Activated CD4-positive, CD25-positive, alpha-beta regulatory T cell treated with anti-CD3 and anti-CD28 coated beads, Interleukin-2, amount 50 U/mL, for 24 hours (primary cell): ENCODE measurements at places on chromosomes 13 and 19.
A peak's percentile ranks its signal among the peaks of the same experiment; 100 is the strongest.

- ATAC-seq, result no peak
These were observed 12.5 kb downstream of the APBA3 start for GRCh38 chr19:3748965-3749364.

DNA sequence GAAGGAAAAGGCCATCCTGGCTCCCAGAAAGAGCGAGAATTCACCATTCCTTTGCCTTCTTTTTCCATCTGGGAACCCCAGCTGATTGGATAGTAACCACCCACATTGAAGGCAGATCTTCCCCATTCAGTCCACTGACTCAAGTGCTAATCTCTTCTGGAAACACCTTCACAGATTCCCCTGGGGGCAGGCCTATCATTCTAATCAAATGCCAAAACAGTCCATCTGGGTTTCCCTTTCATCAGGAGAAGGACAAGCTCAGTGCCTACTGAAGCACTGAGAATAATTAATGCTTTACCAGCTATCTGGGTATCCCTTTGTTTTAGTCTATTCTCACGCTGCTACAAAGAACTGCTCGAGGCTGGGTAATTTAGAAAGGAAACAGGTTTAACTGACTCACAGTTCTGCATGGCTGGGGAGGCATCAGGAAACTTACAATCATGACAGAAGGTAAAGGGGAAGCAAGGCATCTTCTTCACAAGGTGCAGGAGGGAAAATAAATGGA is 293.2 kb downstream of the ENOX1 start:
- ATAC-seq, result no peak

DNA sequence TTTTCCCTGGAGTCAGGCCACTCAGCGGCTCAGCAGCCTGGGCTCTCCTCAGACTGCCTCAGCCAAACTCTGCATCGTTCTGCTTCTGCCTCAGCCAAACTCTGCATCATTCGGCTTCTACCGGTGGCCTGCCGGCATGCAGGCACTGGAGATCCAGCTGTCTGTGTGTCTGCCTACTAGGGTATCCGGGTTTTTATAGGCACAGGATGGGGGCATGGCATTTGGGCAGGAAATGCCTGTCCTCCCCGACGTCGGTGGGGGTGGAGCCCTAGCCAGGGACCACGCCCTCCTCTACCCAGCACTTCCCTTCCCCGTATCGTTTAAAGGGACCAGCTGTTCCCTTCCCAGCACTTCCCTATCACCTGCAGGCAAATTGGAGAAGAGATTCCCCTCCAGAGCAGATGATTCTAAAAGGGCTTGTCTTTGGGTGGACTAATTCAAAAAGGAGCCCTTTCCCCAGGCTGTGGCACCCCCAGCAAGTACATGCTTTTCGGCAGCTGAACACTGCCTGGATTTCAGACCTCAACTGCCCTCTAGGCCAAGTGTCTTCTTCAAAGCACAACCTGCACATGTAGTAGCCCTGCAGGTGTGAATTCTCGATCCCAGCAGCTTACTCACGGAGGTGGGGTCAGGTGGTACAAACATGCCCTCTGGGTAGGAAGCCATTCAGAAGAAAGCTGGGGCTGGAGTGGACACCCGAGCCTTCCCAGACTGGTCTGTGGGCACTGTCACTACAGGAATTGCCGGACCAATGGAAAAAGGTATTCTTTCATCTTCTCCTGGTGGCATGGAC is 25.4 kb upstream of the GPR12 start:
- ATAC-seq, result peak; percentile 36

GRCh38 chr19:40057166-40057565 is 1.1 kb upstream of the ZNF780B start:
- no peak for ATAC-seq

DNA sequence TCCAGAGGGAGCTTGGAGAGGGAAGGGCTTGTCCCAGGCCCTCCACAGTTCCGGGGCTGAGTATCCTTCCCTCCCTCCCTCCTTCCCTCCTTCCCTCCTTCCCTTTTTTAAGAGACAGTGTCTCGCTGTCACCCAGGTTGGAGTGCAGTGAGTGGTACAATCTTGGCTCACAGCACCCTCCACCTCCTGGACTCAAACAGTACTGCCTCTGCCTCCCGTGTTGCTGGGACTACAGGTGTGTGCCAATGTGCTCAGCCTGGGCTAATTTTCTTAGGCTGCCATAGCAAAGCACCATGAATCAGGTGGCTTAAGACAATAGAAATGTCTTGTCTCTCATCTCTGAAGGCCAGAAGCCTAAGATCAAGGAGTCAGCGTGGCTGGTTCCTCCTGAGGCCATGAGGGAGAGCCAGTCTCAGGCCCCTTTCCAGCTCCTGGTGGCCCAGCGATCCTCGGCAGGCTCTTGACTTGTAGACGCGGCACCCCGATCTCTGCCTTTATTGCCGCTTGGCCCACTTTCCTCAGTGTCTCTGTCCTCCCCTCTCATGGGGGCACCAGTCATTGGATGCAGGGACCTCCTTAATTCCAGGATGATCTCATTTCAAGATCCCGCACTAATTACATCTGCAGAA is 47.5 kb downstream of the CRTC1 start:
- no peak for ATAC-seq

- no peak for ATAC-seq
These were observed 384.6 kb downstream of the FGF14 start for GRCh38 chr13:102017248-102017647.

- ATAC-seq, result no peak
These were observed 1.3 kb upstream of the CEACAM20 start for GRCh38 chr19:44530777-44531176.

DNA sequence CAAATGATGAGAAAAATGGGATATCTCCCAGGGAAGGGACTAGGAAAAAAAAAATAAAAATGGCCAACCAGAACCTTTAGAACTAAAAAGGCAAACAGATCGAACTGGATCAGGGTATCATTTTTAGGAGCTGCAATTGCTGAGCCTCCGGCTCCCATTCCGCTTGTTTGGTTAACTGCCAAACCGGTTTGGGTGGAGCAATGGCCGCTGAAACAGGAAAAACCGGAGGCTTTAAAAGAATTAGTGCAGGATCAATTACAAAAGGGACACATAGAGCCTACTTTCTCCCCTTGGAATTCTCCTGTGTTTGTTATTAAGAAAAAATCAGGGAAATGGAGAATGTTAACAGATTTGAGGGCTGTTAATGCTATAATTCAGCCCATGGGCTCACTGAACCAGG is 12.7 kb upstream of the ZNF443 start:
- ATAC-seq, result no peak

GRCh38 chr19:29779921-29780320 is 31.9 kb upstream of the CCNE1 start:
- ATAC-seq, result no peak

DNA sequence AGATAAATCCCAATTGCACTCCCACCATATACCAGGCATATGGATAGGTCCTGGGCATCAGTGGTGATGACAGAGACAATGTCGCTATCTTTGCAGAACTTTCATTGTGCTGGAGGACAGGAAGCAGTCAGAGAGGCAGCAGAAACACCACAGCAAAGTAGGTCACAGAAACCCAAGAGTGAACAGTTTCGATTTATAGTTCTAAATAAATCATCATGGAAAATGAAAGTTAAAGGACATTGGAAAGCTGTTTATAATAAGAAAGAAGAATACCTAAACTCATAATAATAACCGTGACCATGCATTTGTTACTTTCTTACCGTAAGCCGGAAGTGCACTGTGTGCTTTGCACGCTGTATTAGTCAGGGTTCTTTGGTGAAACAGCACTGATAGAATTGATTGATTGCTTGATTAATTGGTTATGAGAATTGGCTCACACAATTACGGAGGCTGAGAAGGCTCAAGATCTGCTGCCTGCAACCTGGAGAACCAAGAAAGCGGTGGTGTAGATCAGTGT is 38.9 kb downstream of the ALOX5AP start:
- ATAC-seq, result peak; percentile 90

DNA sequence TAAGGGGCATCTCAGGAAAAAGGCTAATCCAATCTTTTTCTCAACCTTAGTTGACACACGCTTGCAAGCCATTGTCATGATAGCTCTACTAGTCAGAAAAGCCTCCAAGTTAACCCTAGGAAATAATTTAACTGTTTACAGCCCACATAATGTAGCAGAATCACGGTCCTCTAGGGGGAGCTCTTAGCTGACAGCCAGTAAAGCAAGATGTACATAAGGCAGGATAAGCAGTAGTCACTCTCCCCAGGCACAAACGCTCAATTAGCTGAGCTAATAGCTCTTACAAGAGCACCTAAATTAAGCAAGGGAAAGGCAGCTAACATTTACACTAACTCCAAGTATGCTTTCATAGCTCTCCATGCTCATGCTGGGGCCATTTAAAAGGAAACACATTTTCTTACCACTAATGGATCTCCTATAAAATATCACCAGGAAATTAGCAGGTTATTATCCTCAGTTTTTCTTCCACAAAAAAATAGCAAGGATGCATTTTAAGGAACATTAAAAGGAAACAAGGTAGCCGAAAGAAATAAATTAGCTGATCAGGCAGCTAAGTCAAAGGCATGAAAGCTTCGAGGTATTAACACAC is 33.7 kb upstream of the ZSCAN5A start:
- ATAC-seq, result no peak

- no peak for ATAC-seq
These were observed 96.3 kb downstream of the GPR12 start for GRCh38 chr13:26664286-26664685.

DNA sequence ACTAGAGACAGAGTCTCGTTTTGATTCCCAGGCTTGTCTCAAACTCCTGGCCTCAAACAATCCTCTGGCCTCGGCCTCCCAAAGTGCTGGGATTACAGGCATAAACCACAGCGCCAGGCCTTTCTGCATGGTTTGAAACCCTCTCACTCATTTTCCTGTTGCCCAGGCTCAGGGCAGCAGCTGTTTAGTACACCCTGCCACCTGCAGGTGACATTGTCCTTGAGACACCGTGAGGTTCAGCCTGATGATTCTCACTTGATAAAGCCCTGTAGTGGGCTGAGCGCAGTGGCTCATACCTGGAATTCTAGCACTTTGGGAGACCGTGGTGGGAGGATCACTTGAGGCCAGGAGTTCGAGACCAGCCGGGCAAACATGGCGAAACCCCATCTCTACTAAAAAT is 12.5 kb downstream of the IL12RB1 start:
- no peak for ATAC-seq

GRCh38 chr19:17855280-17856152 is 4.2 kb upstream of the RPL18A start:
- ATAC-seq, result peak; percentile 15

DNA sequence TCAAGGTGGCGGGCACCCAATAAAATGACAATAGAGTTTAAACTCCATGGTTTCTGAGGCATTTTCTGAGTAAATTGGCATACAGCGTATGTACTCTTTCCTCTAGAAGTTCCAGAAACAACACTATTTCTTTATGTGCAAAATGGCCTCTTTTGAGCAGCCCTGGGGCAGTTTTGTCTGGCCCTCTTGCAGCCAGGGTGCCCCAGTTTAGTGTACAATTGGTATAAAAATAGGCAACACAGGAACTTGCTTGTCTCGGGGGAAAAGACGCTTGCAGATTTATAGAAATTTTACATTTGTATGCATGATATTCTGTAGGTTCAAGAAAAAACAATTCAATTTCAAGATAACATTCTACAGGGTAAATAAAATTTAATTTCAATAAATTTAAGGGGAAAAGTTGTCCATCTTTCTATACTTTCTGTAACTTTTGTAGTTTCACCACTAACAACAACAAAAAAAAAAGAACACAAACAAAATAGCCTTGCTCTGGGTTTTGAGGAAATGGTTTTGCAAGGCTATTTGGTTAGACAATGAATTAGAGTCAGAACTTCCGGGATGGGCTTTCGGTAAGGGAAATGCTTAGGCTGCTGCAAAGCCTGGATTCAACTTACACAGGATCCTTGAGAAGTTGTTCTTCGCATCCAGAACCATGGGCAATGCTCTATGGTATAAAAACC is 45.3 kb downstream of the LRCH1 start:
- ATAC-seq, result no peak
